Fibroblast of mammary gland (primary cell): ENCODE measurements at places on chromosomes 7 and 10.

GRCh38 chr10:90930070-90930837 is 9.4 kb upstream of the ANKRD1 start:
- DNase-seq: peak; percentile 77

- peak; percentile 85 for DNase-seq
Measured at GRCh38 chr7:137454767-137455166, 111.2 kb upstream of the PTN start.

GRCh38 chr7:25669281-25669781 is 441.0 kb upstream of the NPVF start:
- no peak for DNase-seq

- DNase-seq: peak; percentile 99
Measured at GRCh38 chr10:31129271-31129670, 97.6 kb upstream of the ZNF438 start.

DNA sequence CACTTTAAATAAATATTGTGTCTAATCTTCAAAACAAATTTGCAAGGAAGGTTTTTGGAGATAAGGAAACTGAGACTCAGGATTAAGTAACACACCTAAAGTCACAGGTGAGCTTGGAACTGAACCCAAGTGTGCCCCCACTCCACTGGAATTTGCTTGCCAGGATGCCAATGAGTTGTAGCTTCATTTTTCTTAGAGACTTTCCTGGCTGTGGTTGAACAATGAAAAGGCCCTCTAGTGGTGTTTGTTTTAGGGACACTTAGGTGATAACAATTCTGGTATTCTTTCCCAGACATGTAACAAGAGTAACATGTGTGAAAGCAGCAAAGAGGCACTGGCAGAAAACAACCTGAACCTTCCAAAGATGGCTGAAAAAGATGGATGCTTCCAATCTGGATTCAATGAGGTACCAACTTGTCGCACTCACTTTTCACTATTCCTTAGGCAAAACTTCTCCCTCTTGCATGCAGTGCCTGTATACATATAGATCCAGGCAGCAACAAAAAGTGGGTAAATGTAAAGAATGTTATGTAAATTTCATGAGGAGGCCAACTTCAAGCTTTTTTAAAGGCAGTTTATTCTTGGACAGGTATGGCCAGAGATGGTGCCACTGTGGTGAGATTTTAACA is 1.5 kb downstream of the IL6 start:
- peak; percentile 63 for DNase-seq

- DNase-seq: no peak
Measured at GRCh38 chr10:17783751-17784150, 25.4 kb upstream of the MRC1 start.

DNA sequence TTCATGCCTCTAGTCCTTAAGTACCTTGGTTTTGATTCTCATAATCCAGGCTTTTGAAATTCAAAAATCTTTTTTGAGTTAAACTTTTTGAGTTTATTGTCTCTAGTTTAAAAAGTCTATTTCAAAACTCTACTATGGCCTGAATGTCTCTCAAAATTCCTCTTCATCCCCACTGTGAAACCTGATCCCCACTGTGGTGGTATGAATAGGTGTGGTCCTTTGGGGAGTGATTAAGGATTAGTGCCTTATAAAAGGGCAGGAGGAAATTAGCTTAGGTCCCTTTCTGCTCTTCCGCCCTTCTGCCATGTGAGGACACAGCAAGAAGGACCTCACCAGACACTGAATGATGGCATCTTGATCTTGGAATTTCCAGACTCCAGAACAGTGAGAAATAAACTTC is 44.1 kb upstream of the JAZF1 start:
- DNase-seq: no peak

DNA sequence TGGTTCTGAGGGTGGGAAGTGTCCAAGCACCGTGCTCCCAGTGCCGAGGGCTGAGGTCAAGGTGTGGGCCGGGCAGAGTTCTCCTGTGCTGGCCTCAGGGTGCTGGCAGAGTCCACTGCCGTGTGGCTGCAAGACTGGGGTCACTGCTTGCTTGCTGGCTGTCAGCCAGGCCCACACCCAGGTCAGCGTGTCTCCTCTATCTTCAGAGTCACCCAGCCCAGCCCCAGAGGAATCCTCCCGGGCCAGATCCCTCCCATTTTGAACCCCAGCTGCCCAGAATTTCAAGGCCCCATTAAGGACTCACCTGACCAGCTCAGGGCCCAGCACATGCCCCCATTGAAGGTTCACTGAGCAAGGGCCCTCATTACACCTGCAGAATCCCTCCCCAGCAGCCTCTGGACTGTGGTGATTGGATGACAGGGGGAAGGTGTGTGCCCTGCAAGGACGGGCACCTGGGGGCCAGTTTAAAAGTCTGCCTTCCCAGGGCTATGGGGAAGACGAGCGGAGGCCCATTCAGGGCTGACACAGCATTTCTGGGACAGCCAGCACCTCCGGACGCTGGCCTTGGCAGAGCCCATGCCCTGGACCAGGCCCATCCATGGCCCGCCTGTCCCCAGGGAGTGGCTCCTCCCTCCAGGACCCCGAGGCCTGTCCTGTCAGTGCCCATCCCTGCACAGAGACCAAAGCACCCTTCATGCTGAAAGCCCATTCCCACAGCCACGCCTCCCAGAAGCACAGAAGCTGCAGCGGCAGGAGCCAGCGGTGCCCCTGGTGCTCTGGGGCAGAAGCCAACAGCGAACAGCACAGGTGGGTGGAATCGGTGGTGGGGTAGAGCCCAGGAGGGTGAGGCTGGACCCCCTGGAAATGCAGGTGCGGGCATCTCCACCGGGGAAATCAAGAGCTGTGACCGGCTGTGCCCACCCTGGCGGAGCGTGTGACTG is 45.1 kb upstream of the PPP2R2D start:
- no peak for DNase-seq

DNA sequence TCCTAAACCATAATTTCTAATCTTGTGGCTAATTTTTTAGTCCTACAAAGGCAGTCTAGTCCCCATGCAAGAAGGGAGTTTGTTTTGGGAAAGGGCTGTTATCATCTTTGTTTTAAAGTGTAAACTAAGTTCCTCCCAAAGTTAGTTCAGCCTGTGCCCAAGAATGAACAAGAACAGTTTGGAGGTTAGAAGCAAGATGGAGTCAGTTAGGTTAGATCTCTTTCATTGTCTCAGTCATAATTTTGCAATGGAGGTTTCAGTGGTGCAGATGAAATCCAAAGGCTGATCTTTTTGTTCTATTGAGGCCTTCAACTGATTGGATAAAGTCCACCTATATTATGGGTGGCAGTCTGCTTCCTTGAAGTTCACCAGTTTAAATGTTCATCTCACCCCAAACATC is 68.1 kb downstream of the LRGUK start:
- no peak for DNase-seq

- DNase-seq: no peak
Measured at GRCh38 chr10:21742740-21743412, 208.8 kb downstream of the MLLT10 start.
